ENCODE measurements at places on chromosomes 5 and 9. TPM values are rescaled to one million over a fixed set of nuclear protein-coding genes. Genes with fewer than 3 reads are reported as not detected.

DNA sequence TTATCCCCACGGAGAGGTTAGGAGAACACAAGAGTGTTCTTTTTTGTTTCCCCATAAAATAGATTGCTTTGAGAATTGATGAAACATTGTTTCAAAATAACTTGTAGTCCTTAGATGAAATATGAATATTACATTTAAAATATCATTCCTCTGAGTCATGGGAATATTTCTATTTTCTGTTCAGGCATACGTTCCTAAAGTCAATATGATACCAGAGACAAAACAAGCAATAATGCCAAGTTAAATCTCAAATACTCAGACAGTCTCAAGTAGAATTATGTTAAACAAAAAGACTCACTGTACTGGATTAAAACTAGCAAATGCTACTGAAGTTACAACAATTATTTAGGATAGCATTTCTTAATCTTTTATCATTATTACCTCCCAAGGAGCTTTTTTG lies 111.7 kb upstream of the C6 start:
- no peak for DNase-seq

Gene PRLR
- 3.0 TPM for polyA plus RNA-seq

- no peak for DNase-seq
Measured at GRCh38 chr5:145941448-145942130, 5.2 kb downstream of the SH3RF2 start.

DNA sequence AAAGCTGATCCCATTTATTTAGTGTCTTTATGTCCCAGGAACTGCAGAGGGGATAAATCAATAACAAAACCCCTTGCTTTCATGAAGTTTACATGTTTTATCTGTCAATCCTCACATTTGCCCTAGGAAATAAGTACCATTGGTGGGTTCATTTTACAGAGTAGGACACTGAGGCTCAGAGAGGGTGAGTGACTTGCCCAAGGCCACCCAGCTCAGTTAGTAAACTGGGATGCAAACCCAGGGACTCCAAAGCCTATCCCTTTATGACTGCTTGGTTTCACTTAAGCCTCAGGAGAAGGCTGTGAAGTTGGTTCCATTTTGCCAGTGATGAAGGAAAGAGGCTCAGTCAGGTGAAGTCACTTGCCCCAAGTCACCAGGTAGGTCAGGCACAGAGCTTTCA lies 51.9 kb downstream of the SMIM23 start:
- DNase-seq = no peak

Gene PTPRD
- polyA plus RNA-seq = 142 TPM

- no peak for DNase-seq
Measured at GRCh38 chr5:122896598-122897282, 51.3 kb downstream of the SNX24 start.

Gene LMX1B
- 0.43 TPM for polyA plus RNA-seq

Gene SNCAIP
- polyA plus RNA-seq = 16.5 TPM

DNA sequence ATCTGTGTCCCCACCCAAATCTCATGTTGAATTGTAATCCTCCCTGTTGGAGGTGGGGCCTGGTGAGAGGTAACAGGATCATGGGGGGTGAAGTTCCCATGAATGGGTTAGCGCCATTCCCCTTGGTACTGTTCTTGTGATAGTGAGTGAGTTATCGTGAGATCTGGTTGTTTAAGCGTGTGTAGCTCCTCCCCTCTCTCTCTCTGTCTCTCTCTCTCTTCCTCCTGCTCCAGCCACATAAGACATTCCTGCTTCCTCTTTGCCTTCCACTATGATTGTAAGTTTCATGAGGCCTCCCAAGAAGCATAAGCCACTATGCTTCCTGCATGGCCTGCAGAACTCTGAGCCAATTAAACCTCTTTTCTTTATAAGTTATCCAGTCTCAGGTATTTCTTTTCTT lies 28.8 kb downstream of the C5orf15 start:
- DNase-seq = no peak

Gene AIF1L
- polyA plus RNA-seq = 36.6 TPM

DNA sequence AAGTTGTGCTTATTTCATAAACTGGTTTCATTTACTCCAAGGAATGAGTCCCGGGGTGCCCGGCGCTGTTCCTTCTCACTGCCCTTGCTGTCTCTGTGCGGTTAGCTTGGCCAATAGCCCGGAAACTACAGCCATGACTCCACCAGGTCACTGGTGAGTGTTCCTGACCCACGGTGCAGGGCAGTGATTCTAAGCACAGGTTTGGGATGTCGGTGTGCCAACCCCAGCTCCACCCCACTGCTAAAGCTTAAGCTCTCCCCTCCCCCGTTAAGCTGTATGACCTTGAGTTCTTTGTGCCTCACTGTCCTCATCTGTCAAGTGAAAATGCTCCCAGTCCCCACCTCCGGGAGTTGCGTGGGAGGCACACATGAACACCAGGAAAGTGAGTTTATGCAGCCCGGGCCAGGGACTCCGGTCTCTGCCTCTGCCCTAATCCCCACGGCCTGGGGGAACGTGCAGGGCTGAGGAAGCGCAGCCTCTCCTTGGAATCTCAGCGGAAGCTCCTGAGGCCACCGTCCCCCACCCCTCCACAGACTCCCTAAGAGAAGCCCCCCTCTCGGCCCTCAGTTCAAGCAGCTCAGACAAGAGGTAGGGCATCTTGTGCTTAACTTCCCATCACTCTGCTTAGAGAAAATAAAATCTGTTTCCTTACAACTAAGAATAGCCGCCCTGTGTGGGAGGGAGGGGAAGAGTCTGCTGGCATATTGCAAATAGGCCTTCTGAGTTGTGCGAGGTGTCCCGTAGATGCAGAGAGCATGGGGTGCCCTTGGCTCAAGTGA lies 92.0 kb upstream of the RAI14 start:
- no peak for DNase-seq

- DNase-seq = no peak
Measured at GRCh38 chr5:135460246-135461033, 8.3 kb upstream of the TIFAB start.

- DNase-seq = no peak
Measured at GRCh38 chr5:113675166-113675565, 161.7 kb downstream of the YTHDC2 start.

DNA sequence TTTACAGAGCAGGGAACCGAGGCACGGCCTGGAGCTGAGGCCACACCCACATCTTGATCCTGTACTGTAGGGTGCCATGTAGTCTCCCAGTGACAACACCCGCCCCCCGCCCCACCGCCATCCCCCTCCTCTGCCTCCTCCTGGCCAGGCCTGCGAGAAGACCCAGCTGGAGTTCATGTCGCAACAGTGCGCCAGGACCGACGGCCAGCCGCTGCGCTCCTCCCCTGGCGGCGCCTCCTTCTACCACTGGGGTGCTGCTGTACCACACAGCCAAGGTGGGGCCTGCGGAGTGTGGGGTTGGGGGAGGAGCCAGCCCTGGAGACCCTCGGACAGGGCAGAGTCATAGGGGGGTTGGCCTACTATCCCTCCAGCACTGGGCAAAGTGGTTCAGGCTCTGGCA lies 14.5 kb downstream of the ADAMTS13 start:
- no peak for DNase-seq

GRCh38 chr5:157739388-157740228 lies 3.9 kb upstream of the LSM11 start:
- DNase-seq = no peak

DNA sequence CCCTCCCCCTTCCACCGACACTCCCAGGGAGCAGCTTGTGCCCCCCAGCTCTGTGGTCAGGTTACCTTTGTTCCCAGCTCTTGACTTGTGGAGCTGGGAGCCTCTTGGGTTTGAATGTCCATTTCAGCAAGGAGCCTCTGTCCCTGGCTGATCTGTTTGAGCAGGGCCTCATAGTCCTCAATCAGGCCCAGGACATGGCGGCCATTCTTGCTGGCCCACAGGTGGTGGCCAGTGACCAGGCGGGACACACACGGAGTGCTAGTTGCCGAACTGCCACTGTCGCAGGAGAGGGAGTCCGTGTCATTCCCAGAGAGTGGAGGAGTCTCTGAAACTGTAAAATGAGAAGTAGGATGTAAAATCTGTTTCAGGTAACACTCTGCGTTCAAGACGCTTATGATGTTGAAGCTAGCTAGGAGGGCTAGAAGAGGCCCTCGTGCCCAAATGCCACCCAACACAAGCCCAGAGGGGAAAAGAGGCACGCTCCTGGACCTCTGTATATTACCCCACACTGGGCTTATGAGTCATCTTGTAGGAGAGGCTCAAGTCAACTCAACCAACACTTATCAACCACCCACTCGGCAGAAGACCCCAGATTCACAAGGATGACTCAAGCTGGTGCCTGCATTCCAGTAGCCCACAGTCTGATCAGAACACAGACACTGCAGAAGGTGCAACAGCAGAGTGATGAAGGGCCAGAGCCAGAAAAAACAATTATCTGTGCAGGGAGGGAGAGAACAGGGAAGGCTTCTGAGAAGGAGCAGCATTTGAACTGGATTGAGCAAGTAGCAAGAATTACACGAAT lies 177.0 kb downstream of the CDK5RAP2 start:
- DNase-seq = no peak

GRCh38 chr5:16740811-16741392 lies 124.1 kb upstream of the RETREG1 start:
- no peak for DNase-seq

Gene TMEM215
- not detected for polyA plus RNA-seq

Gene CTXN3
- 0.17 TPM for polyA plus RNA-seq

Gene OLFM1
- polyA plus RNA-seq = 14.7 TPM

Gene FGF18
- polyA plus RNA-seq = 11.2 TPM

Gene RAD23B
- polyA plus RNA-seq = 130 TPM

DNA sequence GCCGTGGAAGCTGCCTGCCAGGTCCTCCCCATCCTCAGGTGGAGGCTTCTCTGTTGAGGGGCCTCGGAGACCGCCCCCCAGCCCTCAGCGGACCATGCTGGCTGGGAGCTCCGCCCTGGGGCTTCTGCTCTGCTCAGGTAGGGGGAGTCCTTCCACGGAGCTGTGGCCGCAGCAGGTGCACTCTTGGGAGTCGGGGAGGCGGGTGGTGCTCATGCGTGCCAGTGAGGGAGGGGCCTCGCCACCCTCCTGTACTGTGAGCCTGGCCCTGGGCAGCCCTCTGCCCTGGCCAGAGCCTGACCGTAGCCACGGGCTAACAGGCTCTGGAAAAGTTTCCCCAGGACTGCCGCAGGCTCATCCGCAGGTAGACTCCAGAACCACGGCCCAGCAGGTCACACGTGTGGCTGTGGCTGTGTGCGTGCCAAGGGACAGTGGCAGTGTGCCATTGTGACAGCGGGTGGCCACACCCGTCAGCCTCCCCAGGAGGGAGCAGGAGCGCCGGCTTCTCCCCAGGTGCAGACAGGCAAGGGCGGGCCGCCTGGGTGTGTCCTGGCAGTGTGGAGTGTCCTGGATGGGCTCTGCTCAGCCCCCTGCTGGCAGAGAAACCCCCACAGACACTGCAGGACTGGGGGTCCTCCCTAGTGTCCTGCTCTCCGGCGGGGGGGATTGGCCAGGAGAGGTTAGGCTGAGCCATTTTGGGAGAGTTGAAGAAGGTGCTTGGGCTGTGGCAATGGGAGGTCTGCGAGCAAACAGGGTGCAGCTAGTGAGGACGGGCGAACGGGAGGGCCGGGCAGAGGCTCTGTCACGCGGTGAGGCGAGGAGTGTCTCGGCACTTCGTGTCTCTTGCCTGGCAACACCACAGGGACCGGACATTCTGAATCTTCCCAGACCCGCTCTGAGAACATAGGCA lies 29.5 kb downstream of the TPPP start:
- DNase-seq = no peak

DNA sequence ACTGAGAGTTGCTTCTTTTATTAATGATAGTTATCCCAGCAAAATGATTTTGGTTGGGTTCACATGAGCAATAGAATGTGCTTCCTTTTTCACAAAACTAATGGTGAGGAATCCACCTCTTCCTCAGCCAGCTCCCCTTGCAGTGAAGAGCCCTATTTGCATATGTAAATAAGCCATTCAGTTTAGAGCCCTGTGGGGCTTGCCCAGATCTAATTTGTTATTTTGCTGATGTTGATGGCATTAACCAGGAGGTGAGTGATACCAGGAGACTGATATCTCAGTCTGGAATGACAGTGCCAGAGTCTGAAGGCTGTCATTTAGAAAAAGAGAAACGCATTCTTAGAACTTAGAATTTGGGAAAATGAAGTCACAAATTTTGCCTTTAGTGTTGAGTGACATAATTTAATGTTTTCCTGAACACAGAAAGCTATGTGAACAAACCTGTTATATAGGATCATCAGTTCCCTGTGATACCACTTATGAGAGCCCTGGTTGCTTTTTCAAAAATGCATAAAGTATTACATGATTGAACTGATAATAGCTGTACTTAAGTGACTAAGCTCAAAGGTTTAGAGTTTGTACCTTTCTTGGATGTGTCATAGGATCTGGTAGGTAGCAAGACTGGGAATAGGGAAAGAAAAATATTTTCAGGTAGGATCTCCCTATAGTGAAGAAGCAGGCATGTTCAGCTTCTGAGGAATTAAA lies 271.6 kb downstream of the MAST4 start:
- no peak for DNase-seq

Gene BARHL1
- polyA plus RNA-seq = not detected

DNA sequence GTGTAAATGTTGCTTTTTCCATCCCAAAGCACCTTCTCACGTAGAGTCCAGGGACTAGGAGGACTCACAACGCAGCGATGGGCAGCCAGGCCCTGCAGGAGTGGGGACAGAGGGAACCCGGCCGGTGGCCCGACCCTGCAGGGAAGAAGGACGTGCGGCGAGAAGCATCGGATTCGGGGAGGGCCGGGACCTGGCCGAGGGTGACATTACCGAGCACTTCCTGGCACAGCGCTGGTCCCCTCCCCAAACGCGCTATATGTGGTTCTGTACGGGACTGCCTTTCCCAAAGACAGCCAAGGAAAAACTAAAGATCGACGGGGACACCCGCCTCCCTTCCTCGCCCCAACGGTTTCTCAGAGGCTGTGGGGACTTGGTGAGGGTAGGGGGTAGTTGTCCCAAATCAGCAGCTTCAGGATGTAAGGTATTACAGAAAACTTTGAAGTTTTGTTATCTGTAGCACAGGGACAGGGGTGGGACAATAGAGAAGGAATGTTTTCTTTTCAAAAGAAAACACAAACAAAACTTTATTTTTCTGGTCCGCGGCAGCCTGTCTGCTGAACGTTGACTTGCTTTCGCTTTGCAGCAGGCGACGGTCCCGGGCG lies 887 bp upstream of the MAP3K1 start:
- DNase-seq = peak; percentile 52

Gene ANKRD34B
- not detected for polyA plus RNA-seq

- DNase-seq = no peak
Measured at GRCh38 chr9:20441711-20442423, 180.4 kb downstream of the MLLT3 start.

- no peak for DNase-seq
Measured at GRCh38 chr5:72242796-72243475, 77.1 kb downstream of the MRPS27 start.

Gene GPR150
- polyA plus RNA-seq = not detected
